Bronchus fibroblast of lung (primary cell): ENCODE measurements at places on chromosomes 2 and 18. TPM values are rescaled to one million over a fixed set of nuclear protein-coding genes. Genes with fewer than 3 reads are reported as not detected.

GAL3ST2 gene
- total RNA-seq = not detected in 2 replicates

SOWAHC gene
- 4.6 and 5.0 TPM in 2 replicates for total RNA-seq

DSC3 gene
- total RNA-seq = 0.17 and 0.30 TPM in 2 replicates

MPHOSPH10 gene
- 10.7 and 18.8 TPM in 2 replicates for total RNA-seq

CHRNG gene
- total RNA-seq = not detected in 2 replicates

STARD7 gene
- 78.0 and 89.3 TPM in 2 replicates for total RNA-seq

DOCK10 gene
- 13.8 and 16.9 TPM in 2 replicates for total RNA-seq

PROM2 gene
- 0.17 and 0.45 TPM in 2 replicates for total RNA-seq

CEBPZOS gene
- 16.5 TPM in 2 replicates for total RNA-seq

SLC4A3 gene
- total RNA-seq = 1.3 and 1.8 TPM in 2 replicates

CD8B2 gene
- not detected in 2 replicates for total RNA-seq

SPHKAP gene
- total RNA-seq = not detected in 2 replicates

RNF144A gene
- total RNA-seq = 2.8 and 3.0 TPM in 2 replicates

TRIM43 gene
- total RNA-seq = not detected in 2 replicates

NCKAP5 gene
- total RNA-seq = under 0.01 and 0.15 TPM in 2 replicates

RFTN2 gene
- 3.5 and 3.7 TPM in 2 replicates for total RNA-seq

SIGLEC15 gene
- 0.67 and 1.3 TPM in 2 replicates for total RNA-seq

ASPRV1 gene
- 0.34 TPM in 1 of 2 replicates, not detected in the other for total RNA-seq

GKN1 gene
- total RNA-seq = not detected in 2 replicates

FKBP1B gene
- 16.8 and 26.1 TPM in 2 replicates for total RNA-seq

GREB1L gene
- under 0.01 and 0.30 TPM in 2 replicates for total RNA-seq

TSPYL6 gene
- not detected in 2 replicates for total RNA-seq
